ENCODE measurements at places on chromosomes 4 and X.

GRCh38 chrX:114038358-114038757 lies 545.5 kb upstream of the HTR2C start:
- no peak for DNase-seq

- DNase-seq, result no peak
Measured at GRCh38 chr4:37665333-37666320, 20.5 kb downstream of the RELL1 start.

DNA sequence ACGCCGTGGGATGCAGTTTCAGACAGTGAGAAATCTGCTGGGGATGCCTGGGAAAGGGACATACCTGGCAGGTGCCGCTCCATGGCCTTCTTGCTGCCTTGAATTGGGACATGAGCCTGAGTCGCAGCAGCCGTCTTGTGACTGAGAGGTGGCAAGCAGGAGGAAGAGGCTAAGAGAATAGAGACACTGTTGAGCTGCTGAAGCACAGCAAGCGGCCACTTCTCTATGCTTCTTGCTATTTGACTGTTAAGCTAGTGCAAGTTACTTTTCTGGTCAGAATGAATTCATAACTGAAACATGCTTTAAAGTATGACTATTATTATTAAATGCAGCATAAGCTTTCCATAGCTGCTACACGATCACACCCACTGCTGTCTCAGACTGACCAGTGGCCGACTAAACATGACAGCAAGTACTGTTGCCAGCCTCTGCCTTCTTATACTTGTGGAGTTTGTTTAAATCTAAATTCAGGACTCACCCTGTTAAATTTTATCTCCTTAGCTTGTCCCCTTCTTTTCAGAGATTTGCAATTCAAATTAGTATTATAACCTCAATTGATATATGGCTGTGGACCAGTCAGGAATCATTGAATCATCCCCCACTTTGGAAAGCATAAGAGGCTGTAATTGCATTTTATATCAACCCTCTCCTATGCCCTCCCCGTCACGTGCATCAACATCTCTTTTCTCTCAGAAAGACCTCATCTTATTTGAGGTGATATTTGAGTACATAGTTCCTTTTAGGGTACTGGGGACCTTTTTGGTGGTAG lies 24.8 kb upstream of the ACSL1 start:
- no peak for DNase-seq

GRCh38 chr4:38762560-38762959 lies 20.2 kb downstream of the TLR10 start:
- DNase-seq, result no peak

DNA sequence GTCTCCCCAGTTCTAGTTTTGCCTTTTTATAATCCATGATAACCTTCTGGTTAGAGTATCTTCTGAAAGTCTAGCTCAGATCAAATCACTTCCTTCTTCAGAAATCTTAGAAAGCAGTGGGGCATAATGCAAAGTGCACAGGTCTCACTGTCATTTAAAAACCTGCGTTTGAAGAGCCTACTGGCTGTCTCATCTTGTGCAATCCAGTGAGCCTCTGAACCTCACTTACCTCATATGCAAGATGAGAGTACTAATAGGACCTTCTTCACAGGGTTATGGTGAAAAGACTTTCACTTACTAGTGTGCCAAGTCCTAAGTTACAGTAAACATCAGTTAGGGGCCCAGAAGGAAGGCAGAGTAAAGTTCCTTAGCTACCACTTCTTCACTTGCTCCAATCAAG lies 131.4 kb downstream of the ENOX2 start:
- no peak for DNase-seq

DNA sequence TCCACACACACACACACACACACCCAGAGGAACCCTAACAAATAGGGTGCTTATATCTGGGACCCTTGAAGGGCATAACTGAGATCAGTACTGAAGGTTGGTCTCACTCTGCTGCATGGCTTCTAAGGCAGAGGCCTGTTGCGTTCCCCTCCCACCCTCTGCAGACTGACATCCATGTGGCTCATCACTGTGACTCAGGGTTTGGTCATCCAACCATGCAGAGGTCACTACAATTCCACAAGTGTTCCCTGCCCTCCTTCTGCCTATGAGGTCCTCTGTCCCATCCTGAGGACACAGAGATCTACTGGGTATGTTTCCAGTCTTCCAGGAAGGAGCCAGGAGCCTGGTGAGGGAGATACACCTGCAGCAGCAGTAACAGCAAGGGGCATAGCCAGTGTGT lies 55.8 kb downstream of the XAGE2 start:
- no peak for DNase-seq

- DNase-seq, result no peak
Measured at GRCh38 chr4:94892051-94892450, 134.3 kb downstream of the BMPR1B start.
